CD4-positive, CD25-positive, alpha-beta regulatory T cell (primary cell): ENCODE measurements at places on chromosomes 7 and 10. TPM values are rescaled to one million over a fixed set of nuclear protein-coding genes. Genes with fewer than 3 reads are reported as not detected.
A peak's percentile ranks its signal among the peaks of the same experiment; 100 is the strongest.

DNA sequence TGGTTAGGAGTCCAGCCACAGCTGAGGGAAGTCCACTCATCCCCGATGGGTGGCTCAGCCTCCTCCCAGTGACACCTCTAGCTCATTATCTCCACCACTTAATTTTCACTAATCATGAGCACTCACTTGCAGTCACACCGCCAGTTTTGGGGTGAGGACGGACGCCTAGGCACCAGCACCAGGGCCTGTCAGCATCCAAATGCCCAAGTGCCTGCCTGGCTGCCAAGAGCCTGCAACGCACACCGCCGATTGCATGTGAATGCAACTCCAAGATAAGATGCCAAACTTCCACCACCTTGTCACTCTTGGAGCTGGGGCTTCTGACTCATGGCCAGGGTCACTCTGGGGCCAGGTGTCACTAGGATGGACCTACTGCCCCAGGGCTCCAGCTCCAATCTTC lies 24.4 kb upstream of the SMARCD3 start:
- no peak for DNase-seq

GRCh38 chr7:55104712-55105433 lies 86.1 kb downstream of the EGFR start:
- DNase-seq: no peak

DNA sequence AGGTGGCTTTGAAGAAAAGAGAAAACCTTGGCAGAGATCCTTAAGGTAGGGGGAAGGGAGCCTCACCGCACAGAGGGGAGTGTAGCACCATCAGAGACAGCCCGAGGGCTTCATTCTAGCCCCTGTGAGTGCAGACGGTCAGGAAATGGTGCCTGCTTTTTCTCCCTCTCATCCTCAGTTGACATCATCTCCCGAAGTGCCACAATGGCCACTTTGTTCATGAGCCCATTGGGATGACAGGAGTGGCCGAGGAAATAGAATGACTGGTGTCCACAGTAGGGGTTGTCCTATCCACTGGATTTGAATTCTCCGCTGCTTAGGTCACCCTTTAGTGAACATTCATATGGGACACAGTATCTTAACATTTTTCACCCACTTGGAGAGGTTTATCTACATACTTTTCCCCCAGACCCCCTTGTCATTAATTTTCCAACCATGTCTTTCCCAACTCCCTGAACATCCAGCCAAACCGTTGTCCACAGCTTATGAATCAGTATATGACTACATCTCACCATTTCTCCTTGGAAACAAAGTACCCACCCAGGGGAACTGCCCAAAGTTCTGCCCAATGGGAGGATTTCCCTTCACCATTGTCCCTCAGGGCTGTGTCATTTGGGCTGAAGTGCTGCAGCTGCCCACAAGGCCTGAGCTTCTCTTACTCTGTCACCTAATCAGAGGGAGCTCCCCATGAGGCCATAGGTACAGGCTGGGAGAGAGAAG lies 108.8 kb downstream of the ADCY1 start:
- no peak for DNase-seq

GRCh38 chr7:158750702-158751101 lies 46.1 kb upstream of the NCAPG2 start:
- no peak for DNase-seq

GRCh38 chr7:20447021-20447650 lies 116.4 kb downstream of the ITGB8 start:
- DNase-seq: no peak

DNA sequence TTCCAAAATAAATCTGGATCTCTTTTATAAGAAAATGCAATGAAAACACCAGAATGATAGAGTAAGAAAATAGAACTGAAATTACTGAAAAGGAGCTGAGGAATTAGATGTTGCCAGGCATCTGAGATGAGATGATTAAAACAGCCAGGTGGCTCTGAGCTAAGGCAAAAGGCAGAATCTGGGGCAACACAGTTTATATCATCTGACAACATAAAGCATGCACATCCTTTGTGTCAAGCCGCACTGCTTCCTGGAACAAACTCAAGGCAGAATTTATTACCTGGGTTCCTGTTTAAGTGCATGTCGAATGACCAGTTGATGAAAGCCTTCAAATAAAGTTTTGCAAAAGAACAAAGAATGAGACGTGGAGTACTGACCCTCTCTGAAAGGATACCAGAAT lies 247.0 kb downstream of the SNX10 start:
- DNase-seq: no peak

DNA sequence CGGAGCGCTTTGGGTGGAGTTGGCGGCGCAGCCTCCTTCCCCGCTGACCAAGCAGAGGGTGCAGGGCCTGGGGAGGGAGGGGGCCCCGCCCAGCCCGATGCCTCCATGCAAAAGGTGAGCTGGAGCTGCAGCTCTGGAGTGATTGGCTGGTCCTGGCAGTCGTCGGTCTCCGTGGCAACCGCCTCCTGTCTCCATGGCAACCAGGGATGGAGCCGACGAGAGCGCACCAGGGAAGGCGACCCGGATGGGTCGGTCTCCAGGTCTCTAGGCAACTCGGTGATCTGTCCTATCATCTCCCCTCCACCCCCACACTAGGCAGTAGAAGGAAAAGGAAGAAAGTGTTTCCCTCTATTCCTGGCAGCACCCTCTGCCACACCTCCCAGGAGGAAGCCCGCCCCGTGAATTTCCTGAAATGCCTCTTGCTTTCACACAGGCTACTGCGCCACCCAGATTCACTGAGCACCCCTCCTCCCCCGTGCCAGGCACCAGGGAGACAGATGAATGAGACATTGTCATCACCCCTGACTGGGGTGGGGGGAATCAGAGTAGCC lies 647 bp upstream of the NACAD start:
- peak; percentile 33 for DNase-seq

DNA sequence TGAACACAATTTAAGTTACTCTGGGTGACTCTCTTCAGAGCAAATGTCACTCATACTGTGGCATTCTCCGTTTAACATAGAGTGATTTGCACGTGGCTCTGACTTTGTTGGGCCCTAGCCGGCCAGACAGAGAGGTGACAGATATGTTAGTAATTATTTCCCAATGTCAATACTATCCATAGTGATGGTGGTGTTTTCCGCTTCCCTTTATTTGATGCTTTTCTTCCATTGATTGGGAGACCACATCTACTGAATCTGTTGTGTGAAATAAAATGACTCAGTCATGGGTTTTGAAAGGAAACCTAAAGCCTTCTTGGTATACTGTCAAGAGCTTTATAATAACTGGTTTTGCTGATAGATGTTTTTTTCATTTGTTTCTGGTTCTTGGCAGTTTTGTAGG lies 7.4 kb downstream of the AVL9 start:
- no peak for DNase-seq

- DNase-seq: no peak
Measured at GRCh38 chr7:43689115-43689514, 40.2 kb downstream of the COA1 start.

- no peak for DNase-seq
Measured at GRCh38 chr10:63769367-63769766, 248.2 kb downstream of the REEP3 start.

DNA sequence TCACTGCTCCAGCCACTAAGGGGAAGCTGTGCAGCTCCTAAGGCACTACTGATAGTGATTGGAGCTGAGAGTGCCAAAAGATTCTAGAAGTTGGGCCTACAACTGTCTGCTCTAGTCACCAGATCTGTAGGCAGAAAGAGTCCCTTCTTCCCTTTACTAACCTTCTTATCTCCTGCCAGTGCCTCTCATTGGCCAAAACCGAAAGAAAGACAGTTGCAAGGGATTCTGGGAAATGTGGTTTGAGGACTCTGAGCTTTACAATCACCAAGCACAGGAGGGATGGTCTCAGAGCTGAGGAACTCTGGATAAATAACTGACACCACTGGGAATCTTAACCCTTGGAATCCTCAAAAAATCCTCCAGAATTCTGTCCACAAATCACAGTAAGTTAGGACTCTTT lies 615.8 kb downstream of the CCSER2 start:
- DNase-seq: peak; percentile 1

GRCh38 chr10:95522117-95522516 lies 39.1 kb downstream of the SORBS1 start:
- DNase-seq: no peak

- DNase-seq: no peak
Measured at GRCh38 chr7:28904578-28905048, 53.5 kb downstream of the TRIL start.

GRCh38 chr7:33946094-33946699 lies 40.9 kb downstream of the BMPER start:
- no peak for DNase-seq

GRCh38 chr7:113421696-113422330 lies 303.5 kb upstream of the SMIM30 start:
- peak; percentile 46 for DNase-seq

GRCh38 chr7:134062460-134062859 lies 64.7 kb upstream of the LRGUK start:
- DNase-seq: no peak

DNA sequence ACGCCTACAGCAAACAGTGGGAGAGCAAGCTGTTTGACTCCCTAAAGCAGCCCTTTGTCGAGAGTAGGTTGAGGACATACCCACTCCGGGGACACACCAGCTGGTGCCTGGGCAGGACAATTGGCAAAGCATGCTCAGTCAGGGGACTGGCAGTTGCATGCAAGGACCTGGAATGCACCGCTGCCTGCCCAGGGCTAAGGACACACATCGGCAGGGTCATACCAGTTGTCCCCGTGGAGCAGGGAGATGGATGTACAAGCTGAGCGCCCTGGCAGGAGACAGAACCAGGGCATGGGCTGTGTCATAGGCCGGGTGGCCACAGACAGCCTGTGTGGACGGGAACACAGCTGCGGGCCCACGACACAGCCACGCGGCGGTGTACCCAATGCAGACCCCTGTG lies 18.3 kb upstream of the ELN start:
- no peak for DNase-seq

GRCh38 chr10:4846775-4847174 lies 20.8 kb downstream of the AKR1E2 start:
- no peak for DNase-seq

DNA sequence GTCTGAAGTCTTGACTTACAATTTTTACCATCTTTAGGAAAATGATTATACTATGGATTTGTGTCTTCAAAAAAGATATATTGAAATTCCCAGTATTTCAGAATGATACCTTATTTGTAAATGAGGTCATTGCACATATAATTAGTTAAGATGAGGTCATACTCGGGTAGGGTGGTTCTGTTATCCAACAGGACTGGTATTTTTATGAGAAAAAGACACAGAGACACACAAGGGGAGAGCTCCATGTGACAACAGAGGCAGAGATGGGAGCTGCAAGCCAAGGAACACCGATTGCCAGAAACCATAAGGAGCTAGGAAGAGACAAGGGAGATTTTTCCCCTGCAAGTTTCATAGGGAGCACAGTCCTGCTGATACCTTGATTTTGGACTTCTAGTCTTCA lies 356.9 kb downstream of the ARL4A start:
- DNase-seq: no peak

DNA sequence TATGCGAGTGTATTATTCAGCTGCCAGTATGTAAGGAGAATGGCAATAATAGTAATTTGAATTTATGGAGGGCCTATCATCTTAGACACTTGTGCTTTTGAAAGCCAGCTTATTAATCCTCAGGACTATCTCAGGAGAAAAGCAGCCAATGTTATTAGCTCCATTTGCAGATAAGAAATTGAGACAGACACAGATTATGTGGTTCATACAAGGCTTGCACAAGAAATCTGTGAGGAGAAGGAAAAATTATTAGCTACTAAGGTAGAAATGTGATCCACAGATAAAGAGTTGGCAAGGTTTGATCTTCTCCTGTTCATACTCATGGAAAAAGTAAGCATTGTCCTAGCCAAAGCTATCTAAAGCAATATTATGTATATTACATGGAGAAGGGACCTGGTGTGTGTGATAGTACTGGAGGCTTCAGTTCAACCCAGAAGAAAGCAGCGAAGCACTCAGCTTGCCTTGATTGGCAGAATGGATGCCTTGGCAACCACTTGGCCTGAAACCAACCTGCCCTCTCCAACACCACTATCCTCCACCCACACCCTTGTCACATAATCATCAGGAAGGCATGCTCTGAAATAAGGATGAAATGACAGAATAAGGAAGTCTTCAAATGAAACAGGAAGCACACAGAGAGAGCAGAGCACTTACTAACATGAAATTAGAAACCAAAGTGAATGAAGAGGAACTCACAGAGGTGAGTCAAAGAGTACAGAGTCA lies 18.0 kb downstream of the MACC1 start:
- DNase-seq: no peak

DNA sequence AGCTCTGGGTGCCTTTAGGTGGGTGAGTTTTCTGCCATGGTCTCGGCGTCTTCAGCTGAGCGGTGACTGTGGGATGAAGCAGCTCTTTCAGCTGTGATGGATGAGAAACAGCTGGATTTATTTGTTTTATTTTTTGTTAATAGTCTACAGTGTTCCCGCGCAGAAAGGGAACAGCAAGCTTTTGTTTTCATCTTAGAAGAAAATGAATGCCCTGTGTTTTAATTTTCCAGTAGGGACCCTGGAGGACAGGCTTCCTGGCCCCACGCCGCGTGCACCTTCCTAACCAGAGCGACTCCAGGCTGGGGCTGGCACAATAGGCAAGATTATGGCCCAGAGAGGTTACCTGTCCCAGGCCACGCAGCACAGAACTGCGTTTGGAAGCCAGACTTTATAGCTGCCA lies 57.6 kb downstream of the GTF2IRD1 start:
- DNase-seq: no peak

DNA sequence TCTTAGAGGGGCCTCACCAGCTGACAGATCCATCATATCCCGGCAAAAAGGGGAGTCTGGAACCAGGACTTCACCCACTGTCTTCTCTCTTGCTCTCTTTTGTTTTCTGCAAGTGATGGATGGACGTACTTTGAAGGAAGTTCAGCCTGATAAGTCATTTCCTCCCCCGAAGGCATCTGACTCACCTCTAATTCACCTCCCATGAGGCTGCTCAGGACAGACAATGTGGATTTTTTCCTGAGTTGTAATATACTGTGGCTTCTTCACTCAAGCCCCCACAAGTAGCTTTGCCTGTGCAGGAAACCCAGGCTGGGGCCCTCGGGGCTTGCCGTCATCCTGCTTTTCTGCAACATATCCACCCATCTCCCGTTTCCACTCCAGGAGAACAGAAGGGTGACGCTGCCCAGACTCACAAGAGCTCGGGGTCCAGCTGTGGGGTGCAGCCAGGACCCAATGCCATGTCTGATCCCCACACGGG lies 70.4 kb downstream of the ASB13 start:
- no peak for DNase-seq

DNA sequence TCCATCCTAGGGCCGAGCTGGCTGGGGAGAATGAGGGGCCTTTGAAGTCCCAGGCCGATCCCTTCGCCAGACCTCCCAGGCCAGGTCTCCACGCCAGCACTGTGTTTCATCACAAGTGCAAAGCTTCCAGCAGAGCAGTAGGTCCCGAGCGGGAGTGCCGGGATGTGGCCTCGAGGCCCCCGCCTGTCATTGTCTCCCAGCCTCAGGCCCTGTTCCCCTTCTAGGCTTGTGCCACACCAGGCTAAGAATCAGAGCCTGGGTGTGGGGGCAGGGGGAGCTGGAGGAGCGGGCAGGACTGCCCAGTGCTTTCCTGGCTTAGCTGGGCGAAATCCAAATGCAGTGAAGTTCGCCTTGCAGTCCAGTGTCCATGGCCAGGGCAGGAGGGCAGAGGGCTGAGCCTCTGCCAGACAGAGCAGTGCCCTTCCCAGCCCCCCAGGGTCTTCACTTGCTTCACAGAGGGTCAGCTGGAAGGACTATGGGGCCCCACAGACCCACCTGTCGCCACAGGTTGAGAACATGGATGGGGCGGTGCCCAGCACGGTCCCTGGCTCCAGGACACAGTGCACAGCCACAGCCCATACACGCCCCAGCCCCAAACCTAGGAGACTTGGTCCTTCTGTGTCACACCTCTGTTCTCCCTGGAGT lies 20.2 kb upstream of the PFKFB3 start:
- DNase-seq: no peak

Gene KCNMA1
- not detected for total RNA-seq

Gene PIK3AP1
- 1.5 TPM for total RNA-seq

Gene CRYGN
- 0.39 TPM for total RNA-seq

Gene FGF8
- total RNA-seq: not detected

Gene OLAH
- not detected for total RNA-seq

Gene PDK4
- total RNA-seq: not detected
